Right kidney (tissue), 9 donors: ENCODE measurements at places on chromosomes 4 and X.
A peak's percentile ranks its signal among the peaks of the same experiment; 100 is the strongest.

DNA sequence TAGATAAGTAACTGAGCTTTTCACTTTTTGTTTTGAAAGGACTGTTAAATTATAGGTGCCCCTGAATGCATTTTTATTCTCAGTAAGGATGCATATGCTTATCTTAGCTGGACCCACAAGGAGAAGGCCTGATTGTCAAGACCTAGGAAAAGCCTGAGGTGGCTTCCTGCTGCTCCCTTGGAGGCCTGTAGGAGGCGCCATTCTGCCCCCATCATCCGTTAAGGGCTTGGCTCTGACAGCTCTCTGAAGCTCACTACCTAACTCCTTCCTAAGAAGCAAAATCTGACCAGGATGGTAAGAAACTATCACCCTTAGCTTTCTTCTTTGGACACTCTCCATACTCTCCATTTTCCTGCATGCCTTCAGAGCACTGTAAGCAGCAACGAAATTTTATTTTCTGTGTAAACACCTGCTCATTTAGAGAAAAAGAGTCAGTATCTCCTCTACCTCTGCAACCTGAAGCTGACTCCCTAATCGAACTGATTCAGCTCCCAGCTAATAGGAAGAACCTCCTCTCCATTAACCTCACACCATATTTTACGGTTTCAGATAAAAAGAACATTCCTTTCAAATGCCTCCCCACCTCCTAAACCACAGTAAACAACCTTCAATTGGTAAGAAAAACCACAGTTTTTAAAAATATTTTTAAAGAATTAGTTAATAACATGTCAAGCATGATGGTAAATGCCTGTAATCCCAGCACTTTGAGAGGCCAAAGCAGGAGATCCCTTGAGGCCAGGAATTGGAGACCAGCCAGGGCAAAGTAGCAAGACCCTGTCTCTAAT lies 73.4 kb upstream of the EDNRA start:
- no peak for DNase-seq

DNA sequence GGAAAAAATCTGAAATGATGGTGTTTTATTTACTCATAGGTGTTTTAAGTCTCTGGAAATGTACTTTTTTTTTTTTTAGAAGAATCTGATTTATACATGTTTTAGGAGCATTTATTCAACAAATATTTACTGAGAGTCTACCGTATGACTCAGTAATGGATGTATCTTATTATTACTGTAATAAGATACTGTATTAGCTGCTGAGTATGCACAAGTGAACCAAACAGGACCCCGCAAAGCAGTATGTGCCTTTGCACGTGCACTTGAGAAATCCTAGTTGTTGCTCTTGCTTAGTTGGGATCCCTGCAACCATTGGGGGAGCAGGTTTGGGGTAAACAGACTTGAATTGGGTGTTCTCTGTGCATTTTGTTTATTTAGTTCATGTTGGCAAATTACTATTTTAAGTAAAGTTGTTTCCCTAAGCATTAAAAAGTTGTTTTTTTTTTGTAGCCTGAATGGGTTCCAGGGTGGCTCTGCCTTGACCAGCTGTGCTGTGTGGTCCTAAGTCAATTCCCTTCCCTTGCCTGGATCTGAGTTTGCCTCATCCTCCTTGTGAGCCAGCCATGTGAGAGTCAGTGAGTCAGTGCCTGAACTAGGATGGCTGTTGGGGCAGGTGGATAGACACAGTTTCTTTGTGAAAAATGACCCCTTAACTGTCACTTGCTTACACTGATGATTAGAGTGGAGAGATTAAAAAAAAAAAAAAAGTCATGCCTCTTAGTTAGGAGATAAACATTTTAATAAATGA lies 27.7 kb downstream of the DCUN1D4 start:
- DNase-seq, result no peak

DNA sequence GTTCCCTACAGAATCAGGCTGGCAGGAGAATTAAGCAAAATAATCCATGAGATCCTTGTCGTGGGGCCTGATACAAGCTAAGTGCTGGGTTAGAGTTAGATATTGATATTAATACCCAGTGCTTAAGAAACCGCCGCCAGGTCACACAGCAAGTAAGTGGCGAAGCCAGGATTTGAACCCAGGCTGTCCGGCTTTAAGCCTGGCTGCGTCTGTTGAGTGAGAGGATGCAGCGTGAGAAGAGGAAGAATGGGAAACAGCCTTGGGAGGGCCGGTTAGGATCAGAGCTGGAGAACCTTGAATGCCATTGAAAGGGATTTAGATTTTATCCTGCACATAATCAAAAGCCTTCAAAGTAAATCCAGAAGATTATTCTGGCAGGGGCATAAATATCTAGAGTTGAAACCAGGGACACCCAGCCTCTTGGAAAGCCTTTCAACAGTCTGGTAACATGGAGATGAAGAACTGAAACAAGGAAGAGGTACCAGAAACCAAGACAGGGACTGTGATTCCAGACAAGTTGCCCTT lies 64.8 kb upstream of the HELT start:
- DNase-seq, result no peak

GRCh38 chr4:90585961-90586360 lies 458.8 kb downstream of the CCSER1 start:
- no peak for DNase-seq

DNA sequence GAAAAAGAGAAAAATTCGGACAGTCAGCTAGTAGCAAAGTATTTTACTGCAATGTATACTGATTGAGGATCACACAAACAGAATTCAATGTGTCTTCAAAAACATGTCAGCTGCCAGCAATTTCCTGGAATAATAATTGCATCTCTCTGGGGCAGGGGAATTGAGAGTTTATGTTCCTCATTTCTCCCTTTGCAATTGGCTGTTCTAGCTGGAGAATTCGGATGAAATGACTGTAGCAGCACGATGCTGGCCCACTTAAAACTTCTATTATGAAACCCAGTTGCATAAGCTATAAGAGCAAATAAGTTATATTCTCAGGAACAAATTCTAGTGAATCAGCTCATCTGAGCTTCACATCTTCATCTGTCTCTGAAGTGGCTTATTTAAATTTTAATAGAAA lies 99.9 kb upstream of the CPEB2 start:
- DNase-seq, result no peak

- peak; percentile 28 for DNase-seq
Measured at GRCh38 chrX:19863212-19863856, 24.1 kb downstream of the SH3KBP1 start.

DNA sequence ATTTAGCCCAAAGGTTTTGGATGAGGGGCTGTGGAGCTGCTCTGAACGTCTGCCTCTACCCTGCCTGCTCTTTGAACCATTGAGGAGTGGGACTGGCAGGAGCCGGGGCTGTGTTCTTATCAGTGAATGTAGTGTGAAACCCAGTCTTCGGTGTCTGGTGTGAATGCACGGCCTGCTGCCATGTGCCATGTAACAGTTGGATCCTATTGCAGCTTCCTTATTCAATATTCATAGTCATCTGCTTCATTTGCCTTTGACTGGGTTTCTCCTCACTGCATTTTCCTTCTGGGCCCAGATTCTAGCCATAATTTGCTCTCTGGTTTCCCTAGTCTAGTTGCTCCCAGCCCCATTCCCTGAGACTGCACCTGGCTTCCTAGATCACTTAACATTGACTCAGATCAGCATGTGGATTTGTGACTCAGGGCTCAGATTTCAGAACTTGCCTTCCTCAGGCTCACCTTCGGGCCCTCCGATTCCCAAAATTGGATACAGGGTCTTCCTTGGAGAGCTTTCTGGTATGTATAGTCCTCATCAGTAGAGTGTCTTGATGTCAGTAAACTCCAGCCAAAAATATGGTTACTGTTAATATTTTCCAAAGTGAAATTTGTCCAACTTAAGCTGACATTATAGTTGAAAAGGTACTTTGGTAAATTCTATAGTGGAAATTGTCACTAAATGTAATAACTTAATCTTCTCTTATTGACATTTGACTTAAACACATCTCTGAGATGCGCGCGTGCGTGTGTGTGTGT lies 94.0 kb upstream of the DDIT4L start:
- no peak for DNase-seq

DNA sequence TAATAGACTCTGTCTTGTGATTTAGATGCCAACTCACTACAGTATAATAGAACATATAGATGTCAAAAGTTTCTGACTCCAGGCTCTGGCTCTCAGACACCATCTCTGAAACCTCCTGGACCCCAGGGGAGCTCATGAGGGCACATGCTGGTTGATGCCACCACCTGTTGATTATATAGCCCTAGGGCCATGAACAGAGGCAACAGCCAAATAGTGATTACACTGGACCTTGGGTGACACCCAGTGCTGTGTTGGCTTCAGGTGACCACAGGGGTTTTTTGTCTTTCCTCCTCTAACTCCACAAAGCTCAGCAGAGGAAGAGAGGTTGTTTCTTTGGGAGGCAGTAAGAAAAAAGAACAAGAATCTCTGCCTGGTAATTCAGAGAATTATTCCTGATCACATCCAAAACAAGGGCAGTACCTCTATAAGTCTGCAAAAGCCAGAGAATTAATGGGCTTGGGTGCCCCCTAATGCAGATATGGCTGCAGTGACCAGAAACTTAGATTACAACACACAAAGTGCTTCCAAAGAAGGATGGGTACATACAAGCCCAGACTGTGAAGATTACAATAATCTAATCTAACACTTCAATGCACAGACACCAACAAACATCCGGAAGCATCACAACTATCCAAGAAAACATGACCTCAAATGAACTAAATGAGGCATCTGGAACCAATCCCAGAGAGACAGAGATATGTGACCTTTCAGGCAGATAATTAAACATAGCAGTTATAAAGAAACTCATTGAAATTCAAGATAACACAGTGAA lies 1920.6 kb downstream of the ARAP2 start:
- DNase-seq, result no peak

- DNase-seq, result no peak
Measured at GRCh38 chr4:69875576-69875975, 15.6 kb upstream of the SULT1E1 start.

DNA sequence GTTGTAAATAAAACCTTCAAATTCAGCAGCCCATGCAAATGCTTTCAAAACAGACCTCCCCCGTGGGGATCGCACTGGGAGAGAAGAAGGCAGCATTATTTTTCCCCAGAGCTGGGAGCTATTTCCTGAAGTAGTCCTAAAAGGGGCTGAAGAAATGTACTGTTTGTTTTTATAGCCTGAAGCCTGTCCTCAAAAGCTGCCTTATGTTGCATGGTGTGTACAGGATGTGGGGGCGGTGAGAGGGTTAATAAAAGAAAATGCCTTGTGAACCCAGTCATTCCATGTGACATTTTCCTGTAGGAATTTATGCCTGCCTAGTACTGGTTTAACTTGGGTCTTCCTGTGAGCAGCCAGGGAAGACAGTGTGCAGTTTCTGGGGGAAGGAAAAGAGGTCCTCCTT lies 144.1 kb downstream of the SOWAHB start:
- DNase-seq, result peak; percentile 63

DNA sequence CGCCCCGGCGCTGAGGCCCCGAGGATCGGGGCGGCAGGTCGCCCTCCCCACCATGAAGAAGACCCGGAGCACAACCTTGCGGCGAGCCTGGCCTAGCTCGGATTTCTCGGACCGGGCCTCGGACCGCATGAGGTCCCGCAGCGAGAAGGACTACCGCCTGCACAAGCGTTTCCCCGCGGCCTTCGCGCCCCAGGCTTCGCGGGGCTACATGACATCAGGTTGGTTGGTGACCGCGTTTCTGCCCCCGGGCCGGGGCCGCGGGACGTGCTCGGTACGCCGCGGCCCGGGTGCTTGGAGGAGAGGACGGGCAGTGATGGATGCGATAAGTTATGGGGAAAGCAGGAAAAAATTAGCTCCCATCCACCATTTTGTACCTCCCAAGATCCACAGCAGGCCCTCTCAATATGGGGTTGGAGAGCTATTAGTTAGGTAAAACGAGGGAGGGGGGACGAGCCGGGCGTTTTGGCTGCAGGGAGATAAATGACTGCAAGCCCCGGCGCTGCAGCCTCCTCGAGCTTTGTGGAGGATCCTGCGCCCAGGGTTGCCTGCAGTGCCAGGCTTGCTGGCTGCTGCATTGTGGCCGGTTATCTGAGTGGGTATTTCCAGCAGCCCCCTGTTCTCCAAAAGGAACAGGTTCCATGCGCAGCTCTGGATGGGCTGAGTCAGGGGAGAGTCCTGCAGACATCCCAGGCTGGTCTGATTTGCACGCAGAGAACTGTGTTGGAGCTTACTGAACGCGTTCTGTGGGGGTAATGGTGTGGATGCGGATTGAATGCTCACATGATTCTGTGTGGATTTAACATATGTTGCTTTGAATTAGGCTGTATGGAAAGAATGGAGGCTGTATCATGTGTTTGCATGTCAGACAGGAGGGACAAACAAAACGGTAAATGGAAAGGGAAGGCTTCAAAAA lies 1.9 kb downstream of the STOX2 start:
- peak; percentile 79 for DNase-seq

GRCh38 chr4:173252024-173252935 lies 81.9 kb downstream of the HMGB2 start:
- no peak for DNase-seq

GRCh38 chr4:151417766-151418376 lies 8.9 kb downstream of the FHIP1A start:
- DNase-seq, result no peak

GRCh38 chr4:28402751-28403150 lies 1542.1 kb downstream of the STIM2 start:
- DNase-seq, result no peak

GRCh38 chr4:68569466-68570121 lies 6.5 kb downstream of the UGT2B17 start:
- DNase-seq, result no peak

DNA sequence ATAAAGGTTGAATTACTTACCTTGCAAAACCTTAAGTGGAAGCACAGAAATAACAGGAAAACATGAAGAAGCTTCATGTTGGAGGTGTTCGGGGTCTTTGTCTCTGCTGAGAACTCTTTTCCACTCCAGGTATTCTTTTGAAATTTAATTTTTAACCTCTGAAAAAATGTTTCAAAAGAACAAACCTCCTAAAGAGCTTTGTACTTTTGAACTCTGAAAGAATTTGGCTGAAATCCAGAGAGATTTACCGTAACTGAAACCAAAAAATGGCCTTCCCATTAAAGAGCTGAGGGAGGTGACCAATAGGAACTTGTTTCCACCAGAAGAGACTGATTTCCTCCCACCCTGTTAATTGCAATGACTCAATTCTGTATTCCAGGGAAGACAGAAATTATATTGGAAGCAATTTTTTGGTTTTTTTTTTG lies at the start of gene CFI:
TSS of gene CFI (minus strand) at position 105 of the 425 bp plus-strand sequence. CDS start at position 77, 28 bp downstream.
- peak; percentile 15 for DNase-seq

GRCh38 chrX:136731207-136731782 lies 49.4 kb downstream of the ARHGEF6 start:
- no peak for DNase-seq

DNA sequence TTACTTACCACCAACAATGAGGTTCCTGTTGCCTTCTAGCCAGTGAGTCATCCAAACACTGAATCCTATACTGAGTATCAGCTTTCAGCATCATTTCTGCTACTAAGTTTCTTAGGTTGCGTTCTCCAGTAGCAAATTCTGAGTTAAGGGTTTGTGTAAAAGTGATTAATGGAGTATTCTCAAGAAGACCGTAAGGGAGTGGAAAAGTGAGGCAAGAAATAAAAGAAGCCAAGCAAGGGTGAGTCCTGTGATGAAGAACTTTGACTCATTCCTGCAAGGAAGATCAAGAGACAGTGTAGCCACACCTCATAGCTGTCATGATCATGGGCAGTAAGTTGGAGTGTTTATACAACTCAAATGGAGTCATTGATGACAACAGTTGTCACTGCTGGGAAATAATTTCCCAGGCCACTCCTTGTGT lies 446.2 kb downstream of the RAPGEF2 start:
- DNase-seq, result no peak

GRCh38 chr4:37892641-37893040 lies 1.8 kb downstream of the TBC1D1 start:
- no peak for DNase-seq
